RPMI7951 (cell line): ENCODE measurements at places on chromosomes 5 and 9. TPM values are rescaled to one million over a fixed set of nuclear protein-coding genes. Genes with fewer than 3 reads are reported as not detected.

PELO gene
- 30.6 and 33.4 TPM in 2 replicates for total RNA-seq

ESM1 gene
- 0.12 TPM in 1 of 2 replicates, not detected in the other for total RNA-seq

MARVELD2 gene
- 1.1 and 2.5 TPM in 2 replicates for total RNA-seq

PCDHB14 gene
- 0.72 and 0.88 TPM in 2 replicates for total RNA-seq

PCDH12 gene
- not detected in 2 replicates for total RNA-seq

DIRAS2 gene
- not detected in 2 replicates for total RNA-seq

SGCD gene
- total RNA-seq = 5.7 and 6.7 TPM in 2 replicates
